ENCODE measurements at places on chromosomes 5 and 9.

DNA sequence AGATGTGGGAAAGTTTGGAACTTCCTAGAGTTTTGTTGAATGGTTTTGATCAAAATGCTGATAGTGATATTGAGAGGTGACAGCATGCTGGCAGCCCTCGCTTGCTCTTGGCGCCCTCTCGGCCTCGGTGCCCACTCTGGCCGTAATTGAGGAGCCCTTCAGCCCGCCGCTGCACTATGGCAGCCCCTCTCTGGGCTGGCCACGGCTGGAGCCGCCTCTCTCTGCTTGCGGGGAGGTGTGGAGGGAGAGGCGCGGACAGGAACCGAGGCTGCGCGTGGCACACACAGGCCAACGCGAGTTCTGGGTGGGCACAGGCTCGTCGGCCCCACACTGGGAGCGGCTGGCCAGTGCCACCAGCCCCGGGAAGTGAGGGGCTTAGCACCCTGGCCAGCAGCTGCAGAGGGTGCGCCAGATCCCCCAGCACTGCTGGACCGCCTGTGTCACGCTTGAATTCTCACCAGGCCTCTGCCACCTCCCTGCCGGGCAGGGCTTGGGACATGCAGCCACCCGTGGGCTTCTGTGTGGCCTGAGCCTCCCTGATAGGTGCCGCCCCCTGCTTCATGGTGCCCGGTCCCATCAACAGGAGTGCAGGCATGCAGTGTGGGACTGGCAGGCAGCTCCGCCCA lies 488.5 kb downstream of the CYLC2 start:
- DNase-seq, result no peak

GRCh38 chr5:88883836-88884607 lies 1.0 kb upstream of the MEF2C start:
- peak; percentile 50 for DNase-seq

GRCh38 chr9:36924757-36925432 lies 109.2 kb downstream of the PAX5 start:
- DNase-seq, result no peak

DNA sequence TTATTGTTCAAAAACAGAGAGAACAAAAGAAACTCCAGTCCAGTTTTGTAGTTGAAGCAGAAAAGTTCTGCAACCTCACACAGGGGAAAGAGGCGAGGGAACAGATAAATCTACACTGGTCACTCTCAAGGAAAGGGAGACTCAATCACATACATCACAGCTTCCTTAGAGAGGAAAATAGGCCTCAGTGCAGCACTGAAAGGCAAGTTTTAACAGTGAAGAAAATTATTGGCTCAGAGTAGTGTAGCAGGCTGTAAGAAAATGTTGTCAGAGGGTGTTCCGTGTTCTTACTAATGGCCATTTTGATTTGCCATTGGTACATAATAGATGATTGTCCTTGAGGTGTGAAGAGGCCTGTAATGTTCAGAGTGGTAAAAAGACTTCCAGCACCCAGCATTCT lies 530.0 kb upstream of the CDH6 start:
- no peak for DNase-seq

- DNase-seq, result no peak
These were observed 520 bp downstream of the PCDH12 start for GRCh38 chr5:141957367-141957996.

DNA sequence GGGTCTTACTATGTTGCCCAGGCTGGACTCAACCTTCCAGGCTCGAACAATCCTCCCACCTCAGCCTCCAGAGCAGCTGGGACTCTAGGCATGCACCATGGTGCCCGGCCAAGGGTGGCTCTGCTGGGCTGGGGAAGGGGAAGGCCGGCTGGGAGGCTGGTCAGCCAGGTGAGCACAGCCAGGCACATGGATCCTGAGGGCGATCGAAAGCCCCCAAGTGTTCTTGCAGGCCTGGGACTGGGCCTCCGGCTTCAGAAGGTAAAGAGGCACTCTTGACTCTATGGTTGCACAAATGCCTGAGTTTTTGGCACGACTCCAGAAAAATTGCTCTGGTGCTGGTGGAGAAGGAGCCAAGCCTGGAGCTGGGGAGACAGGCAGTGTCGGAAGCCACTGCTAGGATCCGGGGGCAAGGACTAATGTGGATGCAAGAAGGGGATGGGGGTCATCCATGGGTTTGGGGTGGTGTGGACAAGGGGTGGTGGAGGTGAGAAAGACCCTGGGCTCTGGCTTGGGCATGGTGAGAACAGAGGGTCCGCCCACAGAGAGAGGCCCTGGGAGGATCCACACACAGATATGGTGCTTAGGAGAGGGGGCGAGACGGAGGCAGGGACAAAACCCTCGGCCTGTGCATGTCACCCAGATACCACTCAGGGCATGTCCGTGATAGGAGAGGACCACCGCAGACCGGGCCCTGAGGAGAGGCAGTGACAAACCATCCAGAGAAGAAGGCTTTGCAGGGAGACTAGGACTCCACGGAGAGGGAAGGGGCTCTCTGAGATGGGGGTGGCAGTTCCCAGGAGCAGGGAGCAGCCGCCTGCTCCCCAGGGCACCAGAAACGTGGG lies 51.1 kb upstream of the COL5A1 start:
- DNase-seq, result peak; percentile 27

- no peak for DNase-seq
These were observed 147.4 kb downstream of the TRIM36 start for GRCh38 chr5:115022303-115022702.

GRCh38 chr5:56432321-56432720 lies 199.2 kb upstream of the ANKRD55 start:
- DNase-seq, result no peak

DNA sequence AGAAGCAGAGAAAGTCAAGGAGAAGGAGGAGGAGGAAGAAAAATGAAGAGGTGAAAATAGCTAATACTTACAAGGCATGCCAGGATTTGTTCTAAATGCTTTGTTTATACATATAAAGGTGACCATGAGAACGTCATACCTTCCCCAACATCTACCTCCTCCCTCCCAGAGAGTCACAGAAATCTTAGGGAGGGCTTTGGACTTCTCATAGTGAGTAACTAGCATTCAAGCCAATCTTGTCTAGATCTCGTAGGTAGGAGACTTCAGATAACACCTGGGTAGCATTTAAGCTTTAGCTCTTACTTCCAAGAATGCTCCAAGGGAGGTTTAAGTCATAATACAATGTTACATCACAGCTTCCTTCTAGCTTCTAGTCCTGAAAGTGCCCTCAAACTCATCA lies 36.5 kb upstream of the GPBP1 start:
- DNase-seq, result no peak

DNA sequence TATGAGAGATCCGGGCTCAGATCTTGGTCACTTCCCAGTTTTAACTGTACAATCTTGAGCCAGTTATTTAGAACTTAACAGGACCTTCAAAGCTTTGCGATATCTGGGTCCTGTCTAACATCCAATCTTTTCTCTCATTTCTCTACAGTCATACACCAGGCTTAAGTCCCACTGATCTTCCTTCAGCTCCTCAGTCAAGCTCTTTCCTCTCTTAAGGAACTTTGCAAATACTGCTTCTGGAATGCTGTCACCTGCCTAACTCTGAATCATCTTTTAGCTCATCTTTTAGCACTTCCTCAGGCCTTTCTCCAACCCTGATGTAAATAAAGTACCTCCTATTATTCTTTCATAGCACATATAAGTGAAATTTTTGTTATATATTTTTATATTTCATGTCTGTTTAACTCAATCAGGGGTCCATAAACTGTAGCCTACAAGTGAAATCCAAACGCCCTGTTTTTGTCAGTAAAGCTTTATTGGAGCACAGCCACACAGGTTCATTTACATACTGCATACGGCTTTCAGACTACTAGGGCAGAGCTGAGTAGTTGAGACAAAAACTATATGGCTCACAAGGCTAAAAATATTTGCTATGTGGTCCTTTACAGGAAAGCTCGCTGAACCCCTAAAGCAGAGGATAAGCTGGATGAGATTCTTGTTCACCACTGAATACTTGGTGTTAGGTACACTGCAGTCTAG lies 63.5 kb downstream of the MEF2C start:
- no peak for DNase-seq

- no peak for DNase-seq
These were observed 80.2 kb downstream of the PHF2 start for GRCh38 chr9:93656426-93657239.

GRCh38 chr9:126695701-126696400 lies 82.1 kb downstream of the LMX1B start:
- DNase-seq, result no peak

- no peak for DNase-seq
These were observed 33.8 kb downstream of the OTULINL start for GRCh38 chr5:14615365-14615764.

- DNase-seq, result no peak
These were observed 111.7 kb downstream of the PCSK1 start for GRCh38 chr5:96321345-96321744.

- DNase-seq, result no peak
These were observed 613.6 kb downstream of the ZNF608 start for GRCh38 chr5:124132843-124133242.
